T1000 (cell line): ENCODE measurements at places on chromosomes 6 and 20.

DNA sequence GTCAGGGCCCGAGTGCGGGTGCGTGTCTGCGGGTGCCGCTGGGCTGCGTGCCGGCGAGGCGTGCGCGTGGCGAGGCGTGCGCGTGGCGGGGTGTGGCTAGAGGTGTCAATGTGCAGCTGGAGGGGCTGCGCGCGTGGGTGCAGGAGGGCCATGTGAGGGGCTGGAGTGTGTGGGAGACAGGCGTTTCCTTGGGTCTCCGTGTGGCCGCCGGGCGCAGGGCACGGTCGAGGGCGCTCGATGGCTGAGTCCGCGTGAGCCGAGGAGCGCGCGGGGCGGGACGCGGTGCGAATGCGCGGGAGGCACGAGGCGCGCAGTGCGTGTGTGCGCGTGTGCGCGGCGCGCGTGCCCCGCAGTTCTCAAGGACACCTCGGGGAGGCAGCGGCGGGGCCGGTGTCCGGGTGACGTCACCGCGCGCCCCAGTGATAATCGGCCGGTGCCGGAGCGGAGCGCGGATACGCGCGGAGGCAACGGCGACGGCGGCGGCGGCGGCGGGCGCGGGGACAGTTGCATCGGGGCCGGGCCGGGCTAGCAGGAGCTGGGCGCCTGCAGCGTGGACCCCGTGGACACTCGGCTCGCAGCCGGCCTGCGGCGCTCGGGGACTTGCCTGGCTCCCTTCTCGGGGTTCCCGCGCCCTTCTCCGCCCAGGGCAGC, 38.7 kb downstream of the YTHDF1 start:
- no peak for DNase-seq

- DNase-seq = no peak
Observed at GRCh38 chr6:110363748-110364147, 5.6 kb upstream of the METTL24 start.

GRCh38 chr6:30752157-30752927, 8.0 kb upstream of the IER3 start:
- peak; percentile 100 for DNase-seq

- no peak for DNase-seq
Observed at GRCh38 chr6:27168108-27168507, 79.4 kb upstream of the PRSS16 start.

GRCh38 chr6:33126101-33126714, 50.4 kb downstream of the HLA-DPB1 start:
- DNase-seq = no peak

DNA sequence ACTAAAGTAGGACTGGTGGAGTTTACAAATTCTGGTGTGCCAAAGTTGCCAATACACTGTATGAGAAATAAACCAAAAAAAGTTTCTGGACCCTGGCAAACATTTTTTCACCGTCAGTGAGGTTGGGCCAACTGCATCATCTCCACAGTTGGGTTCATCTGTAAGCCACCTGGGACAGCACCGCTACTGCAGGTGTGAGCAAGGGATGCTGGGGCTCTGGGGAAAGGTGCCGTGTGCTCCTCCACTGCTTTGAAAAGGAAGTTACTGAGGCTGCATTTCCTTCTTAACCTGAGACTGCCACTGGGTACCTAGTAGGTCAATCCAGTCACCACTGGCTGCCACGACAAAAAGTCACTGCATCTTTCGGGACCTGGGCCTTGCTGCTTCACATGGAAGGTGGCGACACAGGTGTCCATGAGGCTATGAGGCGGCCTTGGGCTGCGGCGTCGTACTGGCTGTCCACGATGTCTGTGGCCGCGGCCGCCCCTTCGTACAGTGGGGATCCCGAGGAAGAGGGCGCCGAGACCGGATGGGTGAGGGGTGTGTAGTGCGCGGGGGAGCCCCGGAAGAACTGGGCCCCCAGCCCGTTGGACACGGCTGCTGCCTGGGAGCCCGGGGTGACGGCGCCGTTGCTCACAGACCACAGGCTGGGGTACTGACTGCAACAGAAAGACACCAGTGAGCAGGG, 9.6 kb downstream of the TBXT start:
- DNase-seq = no peak

DNA sequence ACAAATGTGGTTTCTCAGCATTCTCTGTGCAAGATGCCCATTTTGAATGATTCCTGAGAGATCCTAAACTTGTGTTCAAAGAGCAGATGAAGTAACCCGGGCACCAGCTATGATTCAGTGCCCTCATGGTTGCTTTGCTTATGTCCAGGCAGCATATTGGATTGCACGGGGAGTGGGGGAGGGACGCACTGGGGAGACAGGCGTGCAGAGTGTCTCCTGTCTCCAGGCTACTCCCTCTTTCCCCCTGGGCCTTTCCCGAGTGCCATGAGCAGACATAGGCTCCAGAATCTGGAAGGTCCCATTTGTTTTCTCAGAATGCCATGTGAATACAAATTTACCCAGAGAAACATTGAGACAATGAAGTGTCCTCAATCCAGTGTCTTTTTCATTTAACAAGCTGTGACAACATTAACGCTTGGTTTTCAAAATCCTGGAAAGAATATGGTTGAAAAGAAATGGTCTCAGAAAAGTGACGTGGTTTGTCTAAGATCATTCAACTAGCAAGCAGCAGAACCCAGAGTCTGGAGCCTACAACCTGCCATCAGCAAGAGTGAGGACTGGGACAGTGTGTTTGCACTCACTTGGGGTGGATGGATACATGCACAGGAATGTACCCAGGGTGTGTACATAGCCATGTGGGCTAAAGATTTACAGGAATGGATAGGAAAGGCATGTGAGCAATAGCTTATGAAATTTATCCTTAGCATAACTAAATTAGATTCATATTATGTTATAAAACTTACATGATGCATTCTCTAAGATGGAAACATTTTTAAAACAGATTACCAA, 4.2 kb downstream of the SYNDIG1 start:
- DNase-seq = no peak

- no peak for DNase-seq
Observed at GRCh38 chr20:42652266-42652665, 537.4 kb downstream of the PTPRT start.

DNA sequence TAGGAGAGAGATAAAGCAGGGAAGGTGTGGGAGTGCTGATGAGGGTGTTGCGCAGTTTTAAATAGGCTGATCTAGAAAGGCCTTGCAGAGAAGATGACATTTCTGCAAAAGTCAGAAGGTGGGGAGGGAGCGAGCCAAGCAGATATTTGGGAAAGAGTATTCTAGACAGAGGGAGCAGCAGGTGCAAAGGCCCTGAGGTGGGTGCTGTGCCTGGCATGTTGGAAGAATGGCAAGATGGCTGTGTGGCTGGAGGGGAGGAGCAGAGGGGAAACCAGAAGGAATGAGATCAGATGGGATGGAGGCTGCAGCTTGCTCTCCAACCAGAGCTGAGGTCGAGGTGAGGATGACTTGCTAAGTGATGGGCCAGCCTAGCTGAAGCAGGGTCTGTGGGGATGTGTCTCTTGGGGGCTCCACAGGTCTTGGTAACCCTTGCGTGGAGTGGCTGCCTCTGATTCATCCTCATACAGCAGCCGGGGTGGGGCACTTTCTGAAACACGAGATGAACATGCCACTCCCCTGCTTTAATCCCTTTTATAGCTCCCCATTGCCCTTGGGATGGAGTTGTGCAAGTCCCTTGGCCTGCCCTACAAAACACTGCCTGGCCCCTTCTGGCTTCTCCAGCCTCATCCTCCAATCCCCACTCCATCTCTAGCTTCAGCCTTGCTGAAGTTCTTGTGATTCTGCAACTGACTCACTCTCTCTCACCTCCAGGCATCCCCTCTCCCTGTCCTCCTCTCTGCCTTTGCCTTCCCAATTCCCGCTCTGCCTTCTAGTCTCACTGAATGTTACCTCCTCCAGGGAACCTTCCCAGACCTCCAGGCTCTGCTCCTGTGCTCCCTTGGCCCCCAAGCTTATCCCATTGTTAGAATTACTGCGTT, 94.1 kb downstream of the CDH22 start:
- peak; percentile 79 for DNase-seq

DNA sequence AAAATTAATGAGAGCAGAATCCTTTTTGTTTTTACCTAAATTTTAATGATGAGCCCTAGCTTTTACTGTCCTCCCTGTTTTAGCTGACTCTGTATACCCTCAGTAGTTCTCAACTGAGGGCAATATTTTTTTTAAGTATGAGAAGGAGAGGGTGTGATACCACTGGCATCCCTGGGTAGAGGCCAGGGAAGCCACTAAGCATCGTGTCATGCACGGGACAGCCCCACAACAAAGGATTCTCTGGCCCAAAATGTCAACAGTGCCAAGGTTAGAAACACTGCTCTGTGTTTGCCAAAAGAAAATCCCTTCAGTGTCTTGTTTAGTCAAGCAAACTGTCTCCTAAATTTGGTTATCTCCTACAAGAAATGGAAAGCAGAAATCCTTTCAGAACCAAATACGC, 210.4 kb downstream of the KCNQ5 start:
- DNase-seq = no peak

GRCh38 chr6:3398165-3398562, 58.7 kb downstream of the SLC22A23 start:
- DNase-seq = no peak

- DNase-seq = no peak
Observed at GRCh38 chr6:139490482-139490881, 116.0 kb upstream of the CITED2 start.

GRCh38 chr6:150573041-150573681, 26.5 kb upstream of the PLEKHG1 start:
- no peak for DNase-seq

- no peak for DNase-seq
Observed at GRCh38 chr6:83862776-83863471, 3.4 kb downstream of the CYB5R4 start.

DNA sequence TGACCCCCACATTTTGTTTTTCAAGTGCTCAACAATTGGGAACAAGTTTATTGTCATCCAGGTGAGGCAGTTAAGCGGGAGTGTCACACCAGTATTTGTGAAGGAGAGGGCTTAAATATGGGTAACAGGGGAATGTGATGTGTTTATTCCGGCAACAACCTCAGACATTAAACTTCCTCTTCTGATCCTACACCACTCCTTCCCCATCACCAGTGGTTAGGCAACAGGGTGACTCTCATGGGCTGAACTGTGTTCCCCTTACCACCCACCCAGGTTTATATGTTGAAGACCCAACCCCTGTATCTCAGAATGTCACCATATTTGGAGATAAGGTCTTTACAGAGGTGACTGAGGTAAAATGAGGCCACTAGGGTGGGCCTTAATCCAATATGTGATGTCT, 52.1 kb upstream of the RNF182 start:
- DNase-seq = no peak

DNA sequence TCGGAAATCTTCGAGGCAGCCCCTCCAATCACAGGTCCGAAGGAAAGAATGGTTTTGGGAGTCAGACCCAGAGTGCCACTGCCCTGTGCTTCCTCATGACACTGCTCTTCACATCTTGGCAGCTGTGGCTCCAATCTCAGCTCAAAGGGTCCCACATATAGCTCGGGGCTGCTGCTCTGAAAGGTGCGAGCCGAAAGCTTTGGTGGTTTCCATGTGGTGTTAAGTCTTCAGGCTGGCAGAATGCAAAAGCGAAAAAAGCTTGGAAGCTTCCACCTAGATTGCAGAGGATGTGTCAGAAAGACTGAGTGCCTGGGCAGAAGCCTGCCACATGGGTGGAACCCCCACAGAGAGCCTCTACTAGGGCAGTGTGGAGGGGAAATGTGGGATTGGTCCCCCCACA, 314.3 kb upstream of the CHD6 start:
- no peak for DNase-seq

GRCh38 chr20:51387125-51387875, 155.2 kb downstream of the NFATC2 start:
- no peak for DNase-seq

GRCh38 chr6:144588697-144589325, 303.7 kb downstream of the UTRN start:
- DNase-seq = no peak

DNA sequence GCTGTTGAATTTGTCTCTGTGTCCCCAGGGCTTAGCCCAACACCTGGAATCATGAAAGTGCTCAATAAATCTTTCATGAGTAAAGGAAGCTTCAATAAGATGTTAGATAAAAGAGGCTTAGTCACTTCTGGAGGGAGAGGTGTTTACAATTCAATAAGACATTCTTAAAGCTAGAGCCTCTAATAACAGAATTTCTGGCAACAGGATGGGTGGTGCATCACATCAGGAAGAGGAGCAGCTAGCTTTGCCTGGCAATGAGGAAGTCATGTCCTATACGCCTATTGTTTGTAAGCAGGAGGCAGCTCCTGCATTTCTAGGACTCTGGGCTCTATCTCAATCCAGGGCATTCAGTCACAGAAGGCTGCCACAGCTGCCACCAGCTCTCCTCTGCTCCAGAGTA, 638.5 kb downstream of the EPM2A start:
- DNase-seq = no peak

GRCh38 chr6:151380848-151381205, 10.5 kb downstream of the ZBTB2 start:
- DNase-seq = no peak

DNA sequence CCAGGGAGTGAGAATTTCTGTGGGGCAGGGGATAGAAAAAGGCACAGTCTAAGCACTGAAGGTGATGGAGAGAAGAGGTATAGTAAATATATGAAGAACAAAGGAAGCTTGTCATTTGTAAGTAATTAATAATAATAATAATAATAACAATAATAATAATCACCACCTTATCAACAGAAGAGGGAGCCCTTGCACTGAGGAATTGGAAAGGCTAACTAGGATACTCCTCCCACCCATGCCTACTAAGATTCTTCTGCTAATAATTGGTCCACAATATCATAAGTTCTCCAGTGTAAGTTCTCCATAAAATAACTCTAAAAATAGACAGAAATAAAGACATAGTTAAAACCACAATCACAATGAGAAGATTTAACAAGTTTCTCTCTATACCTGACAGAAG, 912 bp upstream of the OR12D3 start:
- no peak for DNase-seq

- no peak for DNase-seq
Observed at GRCh38 chr6:135075018-135075417, 20.4 kb upstream of the HBS1L start.

DNA sequence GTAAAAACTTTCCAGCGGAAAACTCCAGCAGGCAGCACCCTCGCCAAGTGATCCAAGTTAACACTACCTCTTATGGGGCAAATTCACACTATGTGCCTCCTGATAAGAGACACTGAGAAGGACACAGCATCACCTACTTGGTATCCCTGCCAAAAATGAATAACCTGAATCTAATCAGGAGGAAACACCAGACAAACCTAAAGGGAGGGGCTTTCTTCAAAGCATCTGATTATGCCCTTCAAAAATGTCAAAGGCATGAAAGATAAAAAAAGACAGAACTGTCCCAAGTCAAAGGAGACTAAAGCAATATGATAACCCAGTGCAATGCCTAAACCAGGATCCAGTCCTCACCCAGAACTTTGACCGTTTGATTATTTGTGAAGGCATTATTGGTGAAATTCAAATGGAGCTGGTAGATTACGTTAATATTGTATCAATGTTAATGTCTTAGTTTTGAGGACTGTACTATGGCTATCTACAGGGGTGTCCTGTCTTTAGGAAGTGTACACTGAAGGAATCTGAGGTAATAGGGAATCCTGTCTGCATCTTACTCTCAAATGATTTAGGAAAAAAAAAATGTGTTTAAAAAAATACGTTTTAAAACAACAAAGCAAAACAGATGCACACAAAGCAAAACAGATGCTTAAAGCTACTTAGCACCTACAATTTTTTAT, 8.3 kb downstream of the TBC1D7 start:
- no peak for DNase-seq
